ENCODE measurements at places on chromosomes 7 and 10.

DNA sequence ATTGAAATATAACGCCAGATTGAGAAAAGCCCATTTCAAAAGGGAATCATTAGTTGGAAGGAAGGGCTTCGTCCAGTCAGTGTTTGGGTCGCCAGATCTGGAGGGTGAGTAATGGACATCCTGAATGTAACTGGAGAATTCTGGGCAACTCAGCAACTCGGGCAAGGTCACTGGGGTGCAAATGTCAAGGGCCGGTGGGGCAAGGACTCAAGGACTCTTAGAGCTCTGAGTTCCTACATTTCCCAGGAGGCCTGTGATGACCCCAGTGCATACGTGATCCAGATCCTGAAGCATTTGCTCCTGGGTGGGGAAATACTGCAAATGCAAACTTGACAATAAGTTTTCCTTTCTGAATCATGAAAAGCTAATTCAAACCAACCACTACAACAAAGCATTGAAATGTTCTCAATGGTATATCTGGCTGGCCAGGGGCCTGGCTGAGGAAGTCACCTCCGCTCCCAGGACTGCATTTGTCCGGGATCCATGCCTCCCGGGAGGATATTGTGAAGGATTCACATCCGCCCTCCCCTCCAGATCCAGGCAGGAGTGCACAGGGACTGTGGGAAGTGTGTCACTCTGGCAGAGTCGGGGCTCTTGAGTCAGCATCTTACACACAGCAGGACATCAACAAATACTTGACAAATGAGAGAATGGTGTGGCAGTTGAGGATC, 164.0 kb downstream of the FANK1 start:
- peak; percentile 25 for DNase-seq

DNA sequence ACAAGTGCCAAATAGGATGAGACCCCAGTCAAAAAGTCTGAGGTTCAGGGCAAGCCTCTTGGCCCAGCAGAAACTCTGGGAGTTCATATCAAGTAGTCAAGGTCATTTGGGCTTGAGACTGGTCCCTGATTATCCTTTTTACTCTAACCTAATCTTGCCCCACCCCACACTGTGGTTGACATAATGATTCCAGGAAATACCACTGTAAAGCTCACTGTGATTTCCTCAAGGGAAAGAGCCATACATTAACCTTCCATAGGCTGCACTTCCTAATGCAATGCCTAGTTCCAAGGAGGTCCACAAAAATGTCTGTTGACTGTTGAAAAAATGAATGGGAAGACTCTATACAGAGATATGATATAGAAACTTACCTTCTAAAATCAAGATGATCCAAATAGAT, 52.9 kb upstream of the CHCHD3 start:
- DNase-seq: no peak

DNA sequence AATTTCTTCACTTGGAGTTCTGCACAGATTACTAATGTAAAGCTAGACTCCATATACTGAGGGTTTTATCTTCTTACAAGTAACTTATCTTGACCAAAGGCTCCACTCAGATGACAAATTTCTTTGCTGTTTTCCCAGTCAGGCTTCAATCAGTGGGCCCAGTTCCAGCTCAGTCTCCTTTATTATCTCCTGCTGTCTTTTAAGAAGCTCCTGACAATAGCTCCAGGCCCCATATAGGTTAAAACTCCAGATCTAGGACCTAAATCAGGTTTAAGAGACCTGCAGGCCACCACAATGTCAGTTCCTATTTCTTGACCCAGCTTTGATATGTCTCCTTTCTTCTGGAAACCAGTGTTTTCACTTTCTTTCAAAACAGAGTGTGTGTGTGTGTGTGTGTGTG, 165.2 kb downstream of the RELN start:
- DNase-seq: no peak

GRCh38 chr7:130868139-130868538, 134.1 kb upstream of the KLF14 start:
- no peak for DNase-seq

- no peak for DNase-seq
Observed at GRCh38 chr10:118956802-118957442, 72.6 kb upstream of the NANOS1 start.

GRCh38 chr10:5448333-5449001, 36.1 kb downstream of the NET1 start:
- no peak for DNase-seq

DNA sequence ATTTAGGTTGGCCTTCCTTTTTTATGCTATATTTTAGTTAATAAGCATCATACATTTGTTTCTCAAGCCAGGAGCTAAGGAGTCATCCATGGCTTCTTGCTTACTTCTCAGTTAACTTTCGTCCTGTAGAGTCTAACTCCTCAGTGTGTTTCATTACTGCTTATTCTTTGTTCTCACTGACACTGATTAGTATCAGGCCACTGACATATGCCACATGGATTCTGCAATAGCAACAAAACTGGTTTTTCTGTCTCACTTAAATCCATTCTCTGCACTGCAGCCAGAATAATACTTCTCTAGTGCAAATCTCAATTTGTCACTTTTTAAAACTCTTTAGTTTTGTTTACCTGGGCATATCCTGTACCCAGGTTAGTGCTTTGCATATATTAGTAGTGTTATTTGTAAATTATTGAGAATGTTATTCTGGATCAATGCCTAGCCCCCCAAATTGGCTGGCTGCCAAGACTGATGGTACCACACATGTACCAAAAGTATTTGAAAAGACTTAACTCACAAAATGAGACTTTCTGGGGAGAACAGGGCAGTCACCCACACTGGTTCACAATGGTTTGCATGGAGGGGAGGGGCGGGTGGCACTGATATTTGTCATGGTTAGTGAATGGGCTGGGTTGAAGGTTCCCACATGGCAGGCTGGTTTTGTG, 79.1 kb downstream of the CCSER2 start:
- DNase-seq: no peak

DNA sequence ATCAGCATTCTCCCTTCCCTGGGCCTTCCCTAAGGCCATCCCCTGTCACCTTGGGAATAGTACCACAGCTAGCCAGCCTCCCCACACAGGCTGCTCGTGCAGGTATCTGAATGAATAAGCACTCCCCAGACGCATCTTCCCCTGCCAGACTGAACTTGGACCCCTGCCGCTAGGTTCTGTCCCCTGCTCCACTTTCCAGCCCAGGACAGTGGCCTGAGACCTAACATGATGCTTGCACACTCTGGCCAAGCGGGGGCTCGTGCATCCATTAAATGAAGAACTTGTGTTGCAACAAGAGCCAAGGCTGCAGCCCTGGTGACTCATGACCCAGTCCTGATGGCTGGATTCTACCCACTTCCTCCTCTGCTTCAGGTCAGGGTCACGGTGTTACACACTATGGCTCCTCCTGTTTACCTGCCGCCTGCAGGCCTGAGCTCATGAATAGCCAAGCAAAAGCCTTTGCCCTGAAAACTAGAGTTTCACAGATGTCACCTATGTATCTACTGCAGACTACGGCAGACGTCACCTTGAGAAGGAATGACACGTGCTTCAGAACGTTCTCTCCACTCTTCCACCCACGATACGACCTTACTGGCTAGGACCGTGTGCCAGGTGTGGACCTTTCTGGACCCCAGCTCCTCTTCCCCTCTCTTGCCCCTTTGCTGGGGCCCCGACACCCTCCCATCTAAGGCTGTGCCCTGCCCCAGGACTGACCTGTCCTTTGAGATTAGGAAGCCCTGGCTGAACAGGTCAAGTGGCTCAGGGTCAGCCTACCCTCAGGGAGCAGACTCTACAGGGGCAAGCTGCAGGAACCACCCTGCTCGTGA, 6.5 kb downstream of the ASB13 start:
- DNase-seq: peak; percentile 75

GRCh38 chr10:15571575-15571974, 148.1 kb downstream of the ITGA8 start:
- DNase-seq: peak; percentile 17

GRCh38 chr7:56174875-56175760, 58.9 kb upstream of the NUPR2 start:
- DNase-seq: peak; percentile 65

All from body of pancreas (tissue), 4 donors.